Activated CD4-positive, alpha-beta T cell treated with anti-CD3 and anti-CD28 coated beads for 36 hours (primary cell): ENCODE measurements at places on chromosomes 3 and 15. TPM values are rescaled to one million over a fixed set of nuclear protein-coding genes. Genes with fewer than 3 reads are reported as not detected.

MINAR1 gene
- total RNA-seq = 0.39 TPM

PSTPIP1 gene
- 100 TPM for total RNA-seq

- peak; percentile 35 for DNase-seq
Measured at GRCh38 chr3:59424268-59425010, 374.6 kb upstream of the CFAP20DC start.

- no peak for DNase-seq
Measured at GRCh38 chr3:79661896-79662295, 105.9 kb downstream of the ROBO1 start.

GRCh38 chr3:134858441-134859035 lies 63.5 kb downstream of the EPHB1 start:
- DNase-seq = no peak

- peak; percentile 62 for DNase-seq
Measured at GRCh38 chr15:55588070-55588814, at the start of gene PYGO1. Gene PYGO1 (minus strand): TSS chr15:55588345. CDS start chr15:55587883, 462 bp downstream.

GRCh38 chr3:8413337-8413926 lies 88.2 kb upstream of the LMCD1 start:
- DNase-seq = no peak
